Kidney epithelial cell (primary cell): ENCODE measurements at places on chromosomes 4 and X. TPM values are rescaled to one million over a fixed set of nuclear protein-coding genes. Genes with fewer than 3 reads are reported as not detected.

DNA sequence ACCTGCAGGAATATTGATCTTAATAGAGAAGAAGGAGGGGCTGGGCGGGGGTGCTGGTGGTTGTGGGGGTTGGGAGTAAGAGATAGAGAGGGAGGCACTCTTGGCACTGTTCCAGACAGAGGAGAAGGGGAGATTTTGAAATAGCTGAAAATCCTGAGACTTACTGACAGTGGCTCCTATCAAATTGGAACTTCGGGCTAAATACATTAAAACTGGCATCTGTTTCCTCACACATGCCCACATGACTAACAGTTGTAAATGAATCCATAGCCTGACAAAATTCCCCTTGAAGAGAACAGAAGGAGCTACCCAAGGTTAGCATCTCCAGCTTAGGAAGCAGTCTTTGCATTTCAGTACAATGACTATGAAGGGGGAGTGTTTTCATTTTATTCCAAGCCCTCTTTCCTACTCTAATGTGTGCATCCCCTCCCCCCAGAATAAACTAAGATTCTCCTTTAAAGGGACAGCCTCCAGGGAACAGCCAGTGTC is 1.4 kb downstream of the DCX start:
- no peak for DNase-seq

DNA sequence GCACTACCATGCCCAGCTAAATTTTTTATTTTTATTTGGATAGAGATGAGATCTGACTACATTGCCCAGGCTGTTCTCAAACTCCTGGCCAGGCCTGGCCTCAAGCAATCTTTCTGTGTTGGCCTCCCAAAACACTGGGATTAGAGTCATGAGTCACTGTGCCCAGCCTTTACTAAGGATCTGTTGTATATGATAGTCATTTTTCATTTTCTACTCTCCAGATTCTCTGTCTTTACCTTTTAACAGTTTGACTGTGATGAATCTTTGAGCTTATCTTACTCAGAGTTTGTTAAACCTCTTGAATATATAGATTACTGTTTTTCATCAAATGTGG is 161.8 kb downstream of the FNIP2 start:
- no peak for DNase-seq

TEX13D gene
- total RNA-seq, result not detected in 2 replicates

DNA sequence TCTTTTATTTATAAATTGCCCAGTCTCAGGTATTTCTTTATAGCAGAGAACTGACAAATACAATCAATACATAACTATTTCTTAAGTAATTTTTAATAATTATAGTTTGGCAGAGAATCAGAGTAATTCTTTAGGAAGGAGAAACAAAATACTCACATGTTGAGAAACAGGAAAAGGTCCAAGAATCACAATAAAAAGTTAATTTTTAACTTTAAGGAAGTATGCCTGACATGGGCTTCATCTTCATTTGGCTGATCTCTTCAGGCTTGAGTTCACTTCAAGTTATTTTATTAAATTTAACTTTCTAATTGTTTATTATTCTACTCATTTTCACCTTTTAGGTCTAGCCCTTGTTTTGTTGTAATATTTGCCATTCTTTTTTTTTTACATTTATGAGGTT is 36.1 kb upstream of the RNF150 start:
- DNase-seq, result no peak

DNA sequence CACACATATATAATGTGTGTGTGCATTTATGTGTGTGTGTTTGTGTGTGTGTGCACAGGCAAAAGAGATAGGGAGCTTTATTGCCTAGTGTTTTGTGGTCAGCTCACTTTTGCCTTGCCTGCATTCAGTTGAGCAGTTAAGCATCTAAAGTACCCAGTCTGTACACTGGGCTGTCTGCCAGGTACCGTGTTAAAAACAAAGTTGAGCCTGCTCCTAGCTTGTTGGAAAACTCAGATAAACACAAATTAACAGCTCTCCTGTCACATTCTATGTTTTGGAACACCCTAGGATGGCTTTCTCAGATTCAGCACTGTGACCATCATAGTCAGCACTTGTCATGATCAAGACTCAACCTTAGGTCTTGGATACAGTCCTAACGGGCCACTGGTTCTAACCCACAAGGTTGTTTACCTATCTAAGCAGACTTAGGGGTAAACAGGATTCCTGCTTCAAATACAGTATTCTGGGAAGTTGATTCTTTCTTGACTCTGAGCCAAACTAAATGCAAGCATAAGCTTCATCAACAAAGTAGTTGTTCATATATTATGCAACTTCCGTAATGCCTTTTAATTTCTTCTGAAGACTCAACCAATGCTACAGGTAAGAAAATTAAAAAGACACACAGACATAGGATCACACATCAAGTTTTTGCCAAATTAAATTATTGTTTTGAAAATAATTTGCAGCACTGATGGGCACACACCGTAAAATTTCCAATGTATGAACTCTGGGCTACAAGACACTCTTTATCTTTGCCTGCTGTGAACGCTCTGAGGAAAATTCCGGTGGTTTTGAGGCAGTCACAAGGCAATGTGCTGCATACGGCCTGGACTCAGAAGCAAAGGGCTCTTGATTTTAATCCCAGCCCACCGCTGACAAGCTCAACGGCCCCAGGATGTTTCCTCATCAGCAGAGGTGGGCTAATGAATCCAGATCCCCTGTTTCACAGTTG is 11.3 kb upstream of the CD99 start:
- DNase-seq, result no peak

DNA sequence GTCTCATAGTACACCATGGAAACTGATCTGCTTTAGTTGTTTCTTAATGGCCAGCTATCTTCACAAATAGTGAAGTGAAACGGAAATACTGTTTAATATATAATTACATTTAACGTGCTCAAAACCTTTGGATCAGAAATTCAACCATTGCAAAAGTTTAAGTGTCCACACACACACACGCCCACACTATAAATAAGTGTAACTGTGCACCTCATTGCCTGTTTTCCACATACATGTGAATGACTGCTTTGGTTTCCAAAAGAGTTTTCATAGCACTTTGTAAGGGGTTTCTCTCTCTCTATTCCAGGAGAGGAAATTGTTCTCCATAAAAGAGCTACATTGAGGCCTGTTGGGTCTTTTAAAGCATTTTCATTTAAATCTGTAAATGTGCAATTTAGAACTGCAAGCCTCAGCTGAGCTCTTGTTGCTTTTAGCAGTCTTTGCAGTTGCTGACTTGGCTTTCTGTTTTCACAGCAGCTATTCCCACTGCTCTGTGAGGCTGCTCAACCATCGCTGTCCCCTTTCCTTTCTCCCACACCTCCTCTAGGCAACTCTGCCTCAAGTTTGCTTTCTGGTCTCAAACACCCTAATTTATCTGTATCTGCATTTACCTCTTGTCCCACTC is 94.5 kb downstream of the RAPGEF2 start:
- no peak for DNase-seq

DNA sequence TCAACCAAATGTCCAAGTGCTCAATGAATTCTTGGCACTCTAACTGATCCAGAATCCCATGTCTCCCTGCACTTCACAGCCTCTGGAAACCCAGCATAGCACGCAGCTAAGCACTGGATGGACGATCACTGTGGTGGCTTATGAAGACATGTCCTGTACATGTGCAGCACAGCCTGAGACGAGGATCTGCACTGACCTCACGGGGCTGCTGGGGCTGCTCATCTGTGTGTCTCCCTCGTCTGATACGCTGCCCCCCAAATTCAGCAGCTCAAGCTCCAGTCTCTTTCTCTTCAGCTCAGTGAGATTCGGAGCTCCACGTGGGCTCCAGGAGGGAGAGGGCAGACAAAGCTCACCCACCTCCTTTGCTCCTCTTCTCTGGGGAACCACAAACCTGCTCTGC is 126.9 kb downstream of the CPZ start:
- DNase-seq, result no peak

TRIML2 gene
- total RNA-seq, result 0.08 and 0.68 TPM in 2 replicates

DNA sequence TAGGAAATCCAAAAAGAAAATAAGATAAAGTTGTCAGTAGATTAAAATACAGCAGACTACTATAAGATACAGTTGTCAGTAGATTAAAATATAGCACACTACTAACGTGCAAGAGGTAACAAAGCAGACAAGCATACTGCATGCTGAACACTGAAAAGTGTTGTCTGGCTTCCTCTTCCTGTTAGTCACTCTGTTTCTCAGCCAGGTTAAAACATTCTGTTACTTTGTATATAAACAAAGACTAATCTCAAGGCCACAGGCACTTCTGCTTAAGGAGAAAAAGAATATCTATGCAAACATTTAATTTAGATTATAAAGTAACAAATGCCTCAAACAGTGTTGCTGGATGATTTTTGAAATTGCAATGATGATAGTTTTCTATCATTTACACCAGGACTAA is 41.0 kb upstream of the SCD5 start:
- DNase-seq, result no peak

CT45A1 gene
- not detected in 2 replicates for total RNA-seq

GJB1 gene
- not detected in 2 replicates for total RNA-seq

DNA sequence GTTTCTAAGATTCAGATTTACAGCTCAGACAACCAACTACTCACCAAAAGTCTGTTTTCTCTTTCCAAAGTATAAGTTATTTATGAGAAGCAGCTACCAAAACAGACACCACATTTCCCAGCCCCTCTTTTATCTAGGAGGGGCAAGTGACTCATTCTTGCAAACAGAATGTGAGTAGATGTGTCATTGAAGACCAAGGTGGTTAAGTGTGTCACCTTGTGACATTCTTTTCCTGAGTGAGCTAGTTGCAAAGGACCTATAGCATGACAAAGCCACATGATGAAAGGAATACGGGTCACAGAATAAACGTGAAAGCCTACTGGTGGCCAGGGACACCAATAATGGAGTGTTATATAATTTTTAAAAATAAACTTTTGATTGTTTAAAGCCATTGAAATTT is 50.0 kb downstream of the SLC7A11 start:
- DNase-seq, result no peak

- peak; percentile 26 for DNase-seq
These were observed 138.0 kb upstream of the USP9X start for GRCh38 chrX:40947276-40947675.

DNA sequence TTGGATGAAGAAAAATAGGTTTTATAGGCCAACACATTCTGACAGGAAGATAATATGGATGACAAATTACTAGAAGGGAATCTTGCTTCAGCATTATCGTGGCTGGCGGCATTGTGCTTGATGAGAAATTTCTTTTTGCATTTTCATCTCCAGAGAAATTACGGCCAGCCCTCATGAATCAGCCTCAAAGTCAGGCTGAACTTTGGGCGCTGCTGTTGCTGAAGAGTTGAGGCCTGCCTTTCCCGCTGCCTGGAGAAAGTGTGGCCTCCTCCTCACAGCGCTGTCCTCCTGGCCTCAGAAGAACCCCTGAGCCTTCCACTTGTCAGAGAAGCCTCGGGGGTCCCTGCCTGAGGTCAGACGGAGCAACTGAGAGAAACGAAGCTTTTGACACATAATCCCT is 272.4 kb upstream of the KCNIP4 start:
- no peak for DNase-seq

NLGN4X gene
- 1.2 and 1.5 TPM in 2 replicates for total RNA-seq

GRCh38 chrX:5718651-5719050 is 510.0 kb downstream of the NLGN4X start:
- DNase-seq, result no peak

RAB39B gene
- 5.4 and 6.6 TPM in 2 replicates for total RNA-seq

GRCh38 chr4:140223056-140223810 is 69.2 kb upstream of the MAML3 start:
- no peak for DNase-seq

DNA sequence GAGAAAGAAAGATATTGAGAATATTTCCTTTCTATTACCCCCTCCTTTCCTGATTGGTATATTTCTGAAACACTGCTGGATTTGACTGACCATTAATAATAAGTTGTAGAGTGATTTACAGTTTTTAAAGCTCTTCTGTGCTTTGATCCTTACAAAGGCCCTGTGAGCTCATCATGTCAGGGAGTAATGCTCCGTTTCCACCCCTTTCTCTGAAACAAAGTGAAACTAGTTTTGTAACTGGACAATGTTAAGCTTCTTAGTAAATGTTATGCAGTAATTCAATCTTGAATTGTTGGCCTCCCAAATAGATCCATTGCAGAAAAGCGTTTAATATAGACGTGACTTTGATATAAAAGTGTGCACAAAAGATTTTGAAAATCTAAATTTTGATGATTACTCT is 190.1 kb upstream of the GNPDA2 start:
- DNase-seq, result no peak
